ENCODE measurements at places on chromosomes 7 and 10.

- no peak for DNase-seq
These were observed 242.7 kb downstream of the KIF20B start for GRCh38 chr10:89944138-89944537.

GRCh38 chr10:51649064-51649463, 50.3 kb downstream of the CSTF2T start:
- no peak for DNase-seq

DNA sequence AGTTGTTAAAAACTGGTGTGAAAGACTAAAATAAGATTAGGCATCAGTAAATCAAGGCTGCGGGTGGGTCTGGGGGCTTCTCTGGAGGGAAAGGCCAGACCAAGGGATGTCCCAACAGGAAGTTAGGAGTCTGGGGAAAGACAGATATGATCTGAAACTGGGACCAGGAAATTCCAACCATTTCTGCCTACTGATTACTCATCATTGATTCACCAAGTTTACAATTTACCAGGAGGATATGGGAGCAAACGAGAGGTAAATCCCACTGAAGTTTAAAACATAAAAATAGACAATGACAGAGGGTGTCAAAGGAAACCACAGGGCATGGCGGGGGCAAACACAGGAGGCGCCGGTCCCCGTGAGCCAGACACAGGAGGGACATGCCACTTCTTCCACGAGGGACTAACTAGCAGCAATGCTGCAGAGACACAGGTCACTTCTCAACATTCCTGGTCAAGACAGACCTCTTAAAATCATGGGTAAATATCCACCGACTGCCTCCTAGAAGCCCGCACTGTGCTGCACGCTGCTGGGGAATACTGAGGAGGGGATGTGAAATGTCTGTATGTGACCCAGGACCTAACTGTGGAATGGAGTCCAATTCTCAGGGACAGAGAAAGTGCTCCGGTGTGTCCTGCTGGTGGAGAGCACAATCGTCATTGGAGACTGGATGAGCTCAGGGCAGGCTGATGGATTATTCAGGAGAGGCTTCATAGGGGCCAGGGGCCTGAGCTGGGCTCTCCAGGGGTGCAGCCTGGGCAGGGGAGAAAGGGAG, 153.4 kb upstream of the KLF14 start:
- no peak for DNase-seq

GRCh38 chr10:98312822-98313221, 44.8 kb upstream of the LOXL4 start:
- no peak for DNase-seq

GRCh38 chr10:24551161-24551560, 172.5 kb downstream of the ARHGAP21 start:
- no peak for DNase-seq

- DNase-seq: no peak
These were observed 338.8 kb upstream of the AUTS2 start for GRCh38 chr7:69259445-69259844.

DNA sequence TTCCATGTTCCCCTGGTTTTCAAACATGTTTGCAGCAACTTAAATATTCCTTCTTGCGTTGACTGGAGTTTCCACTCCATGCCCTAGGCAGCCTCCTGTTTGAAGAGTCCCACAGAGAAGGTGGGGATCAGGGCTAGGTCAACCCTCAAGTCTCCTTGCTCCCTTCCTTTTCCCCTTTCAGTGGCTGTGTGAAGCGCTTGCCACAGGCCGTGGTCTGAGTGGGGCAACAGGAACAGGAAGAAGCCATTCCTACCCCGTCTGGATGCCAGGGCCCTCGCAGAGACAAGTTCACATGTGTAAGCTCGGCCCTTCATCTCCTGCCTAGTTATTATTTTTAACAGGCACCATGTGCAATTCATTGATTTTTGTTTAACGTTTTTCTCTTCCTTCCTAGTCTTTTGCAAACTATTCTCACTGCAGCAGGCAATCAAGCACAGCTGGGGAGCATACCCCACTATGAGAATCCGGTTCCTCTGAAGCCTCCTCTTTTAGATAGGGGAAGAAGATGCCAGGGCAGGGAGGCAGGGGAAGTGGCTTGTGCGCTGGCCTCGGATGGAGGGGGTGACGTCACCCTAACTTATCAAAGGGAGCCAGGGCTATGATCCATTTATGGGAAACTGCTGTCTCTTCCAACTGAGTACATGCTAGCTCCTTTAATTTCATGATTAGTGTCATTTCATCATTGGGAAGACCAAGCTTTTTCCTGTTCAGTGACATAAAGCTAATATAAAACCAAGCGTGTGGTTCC, 64.2 kb downstream of the PRLHR start:
- no peak for DNase-seq

Measured in stimulated activated CD4-positive, alpha-beta T cell treated with anti-CD3 and anti-CD28 coated beads, Interleukin-4, amount 100 ng/mL, for 48 hours (primary cell).